ENCODE measurements at places on chromosomes 16 and 17. TPM values are rescaled to one million over a fixed set of nuclear protein-coding genes. Genes with fewer than 3 reads are reported as not detected.
A peak's percentile ranks its signal among the peaks of the same experiment; 100 is the strongest.

- DNase-seq, result no peak
These were observed 299.3 kb downstream of the XYLT1 start for GRCh38 chr16:17171250-17172143.

NPIPA7 gene
- 29.1 TPM for polyA plus RNA-seq

- no peak for DNase-seq
These were observed 8.5 kb downstream of the MSI2 start for GRCh38 chr17:57264776-57265175.

CFAP119 gene
- polyA plus RNA-seq, result 4.7 TPM

- peak; percentile 52 for DNase-seq
These were observed 85.1 kb downstream of the WWOX start for GRCh38 chr16:78184238-78185183.

SLC47A1 gene
- 0.22 TPM for polyA plus RNA-seq

DNA sequence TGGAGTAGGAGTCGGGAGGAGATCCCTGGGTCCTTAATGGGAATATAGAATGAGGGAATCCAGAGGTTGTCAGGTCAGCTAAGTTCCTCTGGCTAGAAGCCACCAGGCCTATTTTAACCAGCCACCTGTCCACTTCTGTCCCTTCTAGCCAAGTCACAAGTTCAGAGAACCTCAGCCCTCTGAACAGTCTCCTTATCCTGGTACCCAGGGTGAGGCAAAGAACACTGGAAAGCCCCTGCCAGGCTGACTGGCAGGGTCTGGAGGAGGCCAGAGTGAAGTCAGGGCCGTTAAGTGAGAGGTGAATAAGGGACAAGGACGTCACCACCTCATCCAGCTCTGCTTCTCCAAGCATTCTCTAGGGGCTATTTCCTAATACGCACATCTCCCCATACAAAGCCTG lies 2.7 kb downstream of the CTDNEP1 start:
- DNase-seq, result no peak

GRCh38 chr16:69346683-69347082 lies 4.9 kb downstream of the TMED6 start:
- DNase-seq, result no peak

GRCh38 chr17:83194761-83195329 lies 115.4 kb downstream of the METRNL start:
- DNase-seq, result no peak

- DNase-seq, result peak; percentile 90
These were observed 113.4 kb upstream of the FOXF1 start for GRCh38 chr16:86396901-86397311.

RNF112 gene
- polyA plus RNA-seq, result 0.60 TPM

GRCh38 chr16:67667817-67668494 lies 1.3 kb downstream of the C16orf86 start:
- DNase-seq, result peak; percentile 59

- DNase-seq, result no peak
These were observed 4.2 kb downstream of the CSNK1D start for GRCh38 chr17:82269138-82269881.

GRCh38 chr17:1491443-1492248 lies 840 bp downstream of the MYO1C start:
- DNase-seq, result no peak

DNA sequence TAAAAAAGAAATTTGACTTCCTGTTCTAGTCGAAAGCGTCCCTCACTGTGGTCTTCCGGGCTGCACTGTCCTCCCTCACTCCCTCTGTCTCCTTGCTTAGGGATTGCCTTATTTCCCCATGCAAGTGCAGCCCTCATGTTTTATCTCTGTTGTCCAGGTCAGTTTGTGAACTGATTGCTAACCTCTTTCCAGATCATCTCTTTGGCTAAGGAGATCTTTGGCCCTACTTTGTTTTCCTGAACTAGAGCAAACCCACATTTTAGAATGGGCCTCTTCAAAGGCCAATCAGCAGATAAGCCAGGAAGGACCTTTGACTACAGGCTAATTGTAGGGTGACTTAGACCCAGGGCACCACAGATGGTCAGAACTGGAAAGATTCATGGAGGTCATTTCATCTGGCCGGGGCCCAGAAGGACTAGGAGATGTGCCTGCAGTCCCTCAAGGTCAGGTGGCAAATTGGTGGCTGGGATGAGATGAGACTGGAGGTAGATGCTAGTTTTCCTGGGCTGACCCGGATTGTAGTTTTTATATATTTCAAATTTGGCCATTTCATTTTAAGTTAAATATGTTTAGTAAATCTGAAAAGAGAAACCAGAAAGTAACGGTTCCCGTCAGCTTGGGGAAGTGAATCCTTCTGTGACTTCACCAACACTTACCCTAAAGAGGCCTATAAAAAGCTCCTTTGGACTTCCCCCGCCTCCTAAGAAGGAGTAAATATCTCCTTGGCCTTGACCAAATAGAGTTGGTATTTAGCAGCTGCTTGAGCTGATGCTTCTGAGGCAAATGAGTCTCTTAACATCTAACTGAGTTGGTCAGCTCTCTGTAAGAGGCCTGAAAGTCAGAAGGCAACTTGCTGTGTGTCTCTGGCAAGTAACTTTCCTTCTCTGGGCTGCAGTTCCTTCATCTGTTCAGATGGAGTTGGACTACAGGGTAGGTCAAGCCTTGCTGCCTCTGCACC lies 6.2 kb upstream of the SLC25A19 start:
- no peak for DNase-seq

GRCh38 chr16:49409121-49409520 lies 35.5 kb downstream of the C16orf78 start:
- no peak for DNase-seq

DNA sequence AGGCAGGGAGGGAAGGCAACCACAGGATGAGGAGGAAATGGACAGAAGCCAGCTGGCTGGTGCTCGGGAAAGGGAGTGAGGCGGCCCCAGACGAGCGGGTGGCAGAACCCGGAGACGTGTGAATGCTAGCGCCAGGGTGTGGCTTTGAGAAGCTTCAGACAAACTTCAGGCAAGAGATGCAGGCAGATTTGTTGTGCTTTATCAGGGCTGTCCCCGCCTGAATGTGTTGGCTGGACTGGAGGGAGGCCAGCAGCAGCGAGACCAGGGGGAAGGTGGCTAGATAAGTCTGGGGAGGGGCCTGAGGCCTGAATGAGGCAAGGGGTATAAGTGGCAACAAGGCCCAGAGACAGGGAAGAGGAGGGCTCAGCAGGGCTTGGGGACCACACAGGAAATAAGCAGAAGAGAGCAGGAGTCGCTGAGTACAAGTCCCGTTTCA lies 22.0 kb downstream of the CAMKK1 start:
- no peak for DNase-seq

GRCh38 chr16:14302031-14302398 lies 230.9 kb downstream of the MRTFB start:
- no peak for DNase-seq

DNA sequence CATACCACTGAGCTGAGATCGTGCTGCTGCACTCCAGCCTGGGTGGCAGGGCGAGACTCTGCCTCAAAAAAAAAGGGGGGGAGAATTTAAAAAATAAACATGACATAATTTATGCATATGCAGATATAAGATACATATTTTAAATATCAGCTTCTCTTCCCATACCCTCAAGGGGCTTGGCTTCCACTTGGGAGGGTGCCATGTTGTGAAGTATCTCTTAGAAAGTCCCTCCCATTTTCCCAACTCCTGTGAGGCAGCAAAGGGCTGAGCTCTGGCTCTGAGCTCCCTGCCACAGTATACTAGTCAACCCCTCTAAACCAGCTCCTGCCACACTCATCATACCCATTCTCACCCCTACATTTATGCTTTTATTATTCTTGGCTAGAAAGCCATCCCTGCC lies 39.4 kb downstream of the MYH11 start:
- no peak for DNase-seq

GRCh38 chr17:40329839-40330794 lies 21.1 kb downstream of the RARA start:
- DNase-seq, result no peak

DNA sequence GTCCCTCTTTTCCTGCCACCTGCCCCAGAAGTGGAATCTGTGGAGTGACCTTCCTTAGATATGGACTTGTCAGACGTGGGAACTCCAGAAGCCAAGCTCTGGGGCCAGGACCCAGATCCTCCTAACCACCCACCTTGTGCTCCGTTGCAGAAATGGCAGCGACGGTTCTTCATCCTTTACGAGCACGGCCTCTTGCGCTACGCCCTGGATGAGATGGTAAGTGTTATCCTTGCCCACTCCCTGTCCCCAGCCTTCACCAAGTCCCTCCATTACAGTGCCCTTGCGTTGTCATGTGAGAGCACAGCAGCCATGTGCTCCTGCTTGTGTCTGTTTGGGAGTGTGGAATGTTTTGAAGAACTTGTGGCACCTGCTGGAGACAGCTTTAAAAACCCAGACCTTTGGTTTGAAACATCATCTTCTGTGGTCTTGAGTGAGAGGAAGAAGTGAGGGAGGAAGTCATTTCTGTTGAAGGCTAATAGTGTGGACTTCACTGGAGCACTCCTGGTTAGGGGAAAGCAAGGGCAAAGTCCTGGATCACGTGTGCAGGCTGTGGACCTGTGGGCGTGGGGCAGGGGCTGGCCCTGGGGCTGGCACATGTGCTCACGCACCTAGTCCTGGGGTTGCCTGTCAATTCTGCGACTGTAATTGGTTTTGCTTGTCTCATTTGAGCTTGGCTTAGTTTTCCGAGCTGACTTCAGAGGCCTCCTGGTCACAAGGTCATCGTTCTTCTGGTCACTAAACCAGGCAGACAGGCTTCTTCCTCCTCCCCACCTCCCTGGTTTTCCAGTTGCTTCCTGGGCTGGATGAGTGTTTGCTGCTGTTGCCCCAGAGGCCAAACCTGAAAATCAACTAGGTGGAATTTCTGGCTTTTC lies 35.8 kb downstream of the MPRIP start:
- no peak for DNase-seq

- no peak for DNase-seq
These were observed 12.6 kb upstream of the CEP20 start for GRCh38 chr16:15900901-15901500.

- DNase-seq, result no peak
These were observed 13.6 kb downstream of the MRM1 start for GRCh38 chr17:36614933-36615332.

- DNase-seq, result no peak
These were observed 254.8 kb downstream of the FOXL1 start for GRCh38 chr16:86833136-86833535.

- no peak for DNase-seq
These were observed 25.7 kb downstream of the BAHCC1 start for GRCh38 chr17:81420769-81421462.

OSBPL7 gene
- polyA plus RNA-seq, result 4.5 TPM

DNA sequence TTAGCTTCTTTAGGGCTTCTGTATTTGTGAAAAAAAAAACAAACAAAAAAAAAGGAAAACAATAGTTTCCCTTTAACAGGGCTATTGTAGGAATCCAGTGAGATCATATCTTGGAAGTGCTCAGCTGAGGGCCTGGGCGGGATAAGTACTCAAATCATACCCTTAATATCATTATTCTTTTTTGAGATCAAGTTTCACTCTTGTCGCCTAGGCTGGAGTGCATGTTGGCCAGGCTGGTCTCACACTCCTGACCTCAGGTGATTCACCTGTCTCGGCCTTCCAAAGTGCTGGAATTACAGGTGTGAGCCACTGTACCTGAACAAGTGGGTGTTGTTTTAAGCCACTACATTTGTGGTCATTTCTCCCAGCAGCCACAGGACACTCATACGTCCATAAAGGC lies 87.0 kb downstream of the CDH13 start:
- DNase-seq, result no peak

DNA sequence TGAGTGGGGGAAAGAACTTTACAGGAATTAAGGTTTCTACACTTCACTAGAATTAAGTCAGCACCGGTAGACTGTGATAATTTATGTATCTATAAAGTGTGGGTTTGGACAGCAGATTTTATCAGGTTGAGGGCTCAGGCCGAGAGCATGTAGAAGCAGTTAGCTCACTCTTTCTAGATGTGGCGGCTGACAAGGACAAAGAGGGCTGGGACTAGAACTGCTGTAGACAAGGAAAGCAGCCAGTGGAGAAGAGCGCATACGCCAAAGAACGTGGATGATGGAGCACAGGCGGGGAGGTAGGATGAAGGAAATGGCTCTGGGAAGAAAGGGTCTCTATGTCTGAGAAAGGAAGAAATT lies 504 bp upstream of the GOSR1 start:
- no peak for DNase-seq

- no peak for DNase-seq
These were observed 16.2 kb downstream of the OTOP3 start for GRCh38 chr17:74951680-74952421.

DNA sequence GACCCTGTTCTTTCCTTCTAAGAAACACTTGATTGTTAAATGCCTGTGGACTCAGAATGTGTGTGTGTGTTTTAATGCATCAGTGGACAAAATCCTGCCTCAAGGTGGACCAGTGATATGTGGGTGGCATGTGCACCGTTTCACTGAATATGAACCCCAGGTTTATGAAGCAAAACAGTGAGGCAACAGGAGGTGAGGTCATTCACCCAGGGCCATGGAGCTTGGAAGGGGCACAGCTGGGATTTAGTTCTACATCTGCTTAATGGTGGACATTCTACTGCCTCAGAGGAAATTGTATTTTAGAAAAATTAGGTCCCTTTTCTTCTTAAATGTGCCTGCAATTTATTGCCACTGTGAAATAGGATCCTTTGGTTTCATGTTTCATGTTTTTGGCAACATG lies 549.5 kb upstream of the EEF2KMT start:
- DNase-seq, result no peak

DNA sequence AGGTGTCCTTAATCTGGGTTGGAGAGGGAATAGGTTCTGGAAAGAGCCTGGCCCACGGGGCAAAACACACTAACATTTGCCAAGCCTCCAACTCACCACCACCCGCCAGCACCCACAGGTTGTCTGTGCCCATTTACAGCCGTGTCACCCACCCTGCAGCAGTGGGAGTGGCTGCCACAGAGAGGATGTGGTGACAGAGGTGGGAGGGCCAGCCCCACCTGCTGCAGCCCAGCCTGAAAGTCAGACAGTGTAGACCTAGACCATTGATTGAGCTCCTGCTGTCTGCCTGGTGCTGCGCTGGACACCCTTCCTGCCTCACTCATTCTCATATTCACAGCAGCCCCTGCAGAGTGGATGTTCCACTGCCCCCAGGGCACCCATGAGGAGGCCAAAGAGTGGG lies 44.7 kb downstream of the IL21R start:
- DNase-seq, result no peak

- no peak for DNase-seq
These were observed 26.9 kb downstream of the HSD17B2 start for GRCh38 chr16:82061861-82062525.

DNA sequence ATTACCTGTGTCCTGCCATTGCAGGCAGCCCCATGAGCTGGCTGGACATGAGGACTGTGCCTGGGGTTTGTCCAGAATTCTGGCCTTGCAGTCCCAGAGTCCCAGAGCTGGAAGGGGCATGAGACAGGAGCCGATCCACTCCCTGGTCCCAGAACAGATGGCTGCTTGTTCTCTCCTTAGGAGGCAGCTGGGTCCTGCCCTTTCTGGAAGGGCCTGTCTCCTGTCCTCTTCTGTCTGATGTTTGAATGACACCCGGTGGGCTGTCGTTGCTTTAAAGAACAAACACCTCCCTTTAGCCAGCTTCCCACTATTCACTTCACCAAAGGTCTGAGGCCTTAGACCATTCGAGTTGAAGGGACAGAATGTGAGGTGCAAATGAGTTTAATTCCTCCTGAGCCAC lies 63.8 kb downstream of the RAP1GAP2 start:
- DNase-seq, result no peak

KRTAP9-7 gene
- not detected for polyA plus RNA-seq

All from BJ (cell line).